MM.1S (cell line): ENCODE measurements at places on chromosomes 7 and 10.

DNA sequence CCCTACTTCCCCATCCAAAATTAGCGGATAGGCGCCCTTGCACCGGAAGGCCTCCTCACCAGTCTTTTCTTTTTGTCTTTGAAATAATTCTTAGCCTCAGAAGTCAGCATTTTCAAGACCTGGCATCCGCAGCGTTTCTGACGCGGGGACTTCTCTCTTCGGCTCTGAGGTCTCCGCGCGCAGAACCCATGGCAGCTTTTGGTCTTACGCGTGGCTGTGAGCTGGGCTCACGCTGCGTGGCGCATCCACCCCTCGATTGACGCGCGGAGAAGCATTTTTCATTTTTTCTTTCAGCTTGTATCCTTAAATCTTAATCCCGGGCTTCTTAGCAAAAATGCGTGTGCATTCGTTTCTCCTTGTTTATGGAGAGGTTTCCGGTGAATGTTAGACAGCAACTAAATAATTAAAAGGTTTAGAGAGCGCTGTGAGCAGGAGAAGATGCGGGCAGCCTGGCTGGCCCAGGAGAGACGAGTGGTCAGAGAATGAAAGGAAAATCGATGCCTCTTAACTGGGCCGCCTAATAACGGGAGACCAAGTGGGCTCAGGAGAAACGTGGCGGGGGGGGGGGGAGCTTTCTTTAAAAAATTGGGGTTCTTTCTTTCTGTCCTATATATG, 2.0 kb upstream of the GATA3 start:
- DNase-seq: no peak

GRCh38 chr10:89346405-89347254, 18.8 kb downstream of the IFIT3 start:
- no peak for DNase-seq

DNA sequence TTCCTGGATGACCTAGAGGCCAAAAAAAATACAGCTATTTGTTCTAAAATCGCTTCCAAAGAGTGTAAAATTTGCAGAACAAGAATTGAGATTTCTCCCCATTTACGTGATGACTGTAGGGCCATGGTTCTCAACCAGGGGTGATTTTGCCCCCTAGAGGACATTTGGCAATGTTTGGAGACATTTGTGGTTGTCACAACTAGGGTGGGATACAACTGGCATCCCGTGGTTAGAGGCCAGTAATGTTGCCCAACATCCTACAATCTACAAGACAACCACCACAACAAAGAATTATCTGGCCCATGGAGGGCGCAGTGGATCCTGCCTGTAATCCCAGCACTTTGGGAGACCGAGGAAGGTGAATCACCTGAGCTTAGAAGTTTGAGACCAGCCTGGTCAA, 22.8 kb upstream of the MALSU1 start:
- no peak for DNase-seq

- DNase-seq: no peak
Observed at GRCh38 chr7:111975346-111975745, 230.9 kb downstream of the DOCK4 start.

DNA sequence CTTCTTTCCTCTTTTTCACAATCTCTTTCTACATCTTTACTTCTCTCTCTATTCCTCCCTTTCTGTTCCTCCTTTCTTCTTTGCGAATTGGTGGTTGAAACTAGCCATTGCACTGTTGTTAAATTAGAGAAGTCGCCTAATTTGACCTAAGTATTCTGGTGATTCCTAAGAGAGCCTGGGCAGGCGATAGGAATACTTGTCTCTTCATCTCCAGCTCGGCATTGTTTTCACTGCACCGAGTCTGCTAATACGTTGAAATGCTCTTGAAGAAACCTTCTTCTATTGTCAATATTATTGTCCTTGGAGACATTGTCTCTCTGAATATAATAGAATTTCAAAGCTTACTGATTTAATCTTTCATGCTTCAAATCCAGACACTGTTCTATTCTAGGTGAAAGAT, 31.7 kb downstream of the KCND2 start:
- DNase-seq: no peak

GRCh38 chr7:55052081-55052480, 33.3 kb downstream of the EGFR start:
- DNase-seq: no peak

GRCh38 chr10:119658274-119658673, 7.1 kb downstream of the BAG3 start:
- no peak for DNase-seq

DNA sequence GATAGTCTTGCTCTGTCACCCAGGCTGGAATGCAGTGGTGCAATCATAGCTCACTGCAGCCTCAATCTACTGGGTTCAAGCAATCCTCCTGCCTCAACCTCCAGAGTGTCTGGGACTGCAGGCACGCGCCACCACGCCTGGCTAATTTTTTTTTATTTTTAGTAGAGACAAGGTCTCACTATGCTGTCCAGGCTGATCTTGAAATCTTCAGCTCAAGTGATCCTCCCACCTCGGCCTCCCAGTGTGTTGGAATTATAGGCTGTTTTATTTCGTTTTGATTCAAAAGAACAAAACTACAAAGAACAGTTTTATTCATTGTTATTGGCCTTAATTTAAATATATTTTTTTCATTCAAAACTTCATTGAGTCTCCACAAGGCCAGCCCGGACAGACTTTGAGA, 109.8 kb upstream of the NFE2L3 start:
- DNase-seq: no peak

DNA sequence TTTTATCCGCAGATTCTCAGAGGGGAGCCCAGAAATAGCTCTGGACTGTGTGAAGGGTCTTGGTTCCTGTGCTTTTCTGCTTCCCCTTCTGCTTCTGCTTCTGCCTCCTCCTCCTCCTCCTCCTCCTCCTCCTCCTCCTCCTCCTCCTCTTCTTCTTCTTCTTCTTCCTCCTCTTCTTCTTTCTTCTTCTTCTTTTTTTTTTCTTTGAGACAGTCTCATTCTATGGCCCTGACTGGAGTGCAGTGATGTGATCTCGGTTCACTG, 11.6 kb downstream of the PDZD7 start:
- DNase-seq: no peak

DNA sequence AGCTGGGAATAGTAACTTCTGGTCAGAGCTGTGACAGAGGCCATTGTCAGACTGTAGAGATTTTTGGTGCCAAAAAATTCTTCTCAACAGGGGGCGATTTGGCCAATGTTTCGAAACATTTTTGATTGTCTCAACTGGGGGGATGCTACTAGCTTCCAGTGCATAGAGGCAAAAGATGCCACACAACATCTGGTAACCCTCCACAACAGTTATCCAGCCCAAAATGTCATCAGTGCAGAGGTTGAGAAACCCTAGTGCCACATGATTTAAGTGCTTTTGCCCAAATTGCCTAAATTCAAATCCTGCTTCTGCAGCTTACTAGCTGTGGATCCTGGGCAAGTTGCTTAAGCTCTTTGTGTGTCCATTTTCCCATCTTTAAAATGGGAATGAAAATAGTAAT, 71.9 kb downstream of the FZD1 start:
- no peak for DNase-seq

- DNase-seq: no peak
Observed at GRCh38 chr7:1961701-1962276, 271.0 kb downstream of the MAD1L1 start.

GRCh38 chr7:70498232-70498992, 633.5 kb upstream of the GALNT17 start:
- no peak for DNase-seq

DNA sequence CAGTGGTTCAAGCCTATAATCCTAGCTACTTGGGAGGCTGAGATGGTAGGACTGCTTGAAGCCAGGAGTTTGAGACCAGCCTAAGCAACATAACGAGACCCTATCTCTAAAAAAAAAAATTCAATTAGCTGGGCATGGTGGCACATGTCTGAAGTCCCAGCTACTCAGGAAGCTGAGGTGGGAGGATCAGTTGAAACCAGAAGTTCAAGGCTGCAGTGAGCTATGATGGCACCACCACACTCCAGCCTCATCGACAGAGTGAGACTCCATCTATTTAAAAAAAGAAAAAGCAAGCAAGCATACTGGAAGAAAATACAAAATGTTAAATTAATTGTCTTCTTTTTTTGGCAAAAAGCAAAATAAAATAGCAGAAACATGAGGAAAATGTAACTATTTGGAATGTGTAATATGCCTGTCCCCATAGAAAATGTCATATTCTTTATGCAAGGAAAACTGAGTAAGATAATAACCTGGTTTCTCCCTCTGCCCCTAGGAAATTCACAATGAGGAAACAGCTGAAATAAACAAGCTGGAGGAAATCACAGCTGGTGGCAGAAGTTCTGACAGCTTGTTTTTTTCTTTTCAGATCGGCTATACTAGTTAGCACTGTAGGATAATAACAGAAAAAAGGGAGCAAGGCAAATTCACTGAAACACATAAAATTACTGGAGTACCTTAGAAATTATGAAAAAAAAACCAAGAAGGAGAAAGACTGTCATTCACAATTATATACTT, 48.5 kb downstream of the HERPUD2 start:
- no peak for DNase-seq

- DNase-seq: peak; percentile 89
Observed at GRCh38 chr7:64313740-64314491, at the start of gene ZNF736. ZNF736 (plus strand) TSS chr7:64313961; CDS start chr7:64314151, 190 bp downstream.

DNA sequence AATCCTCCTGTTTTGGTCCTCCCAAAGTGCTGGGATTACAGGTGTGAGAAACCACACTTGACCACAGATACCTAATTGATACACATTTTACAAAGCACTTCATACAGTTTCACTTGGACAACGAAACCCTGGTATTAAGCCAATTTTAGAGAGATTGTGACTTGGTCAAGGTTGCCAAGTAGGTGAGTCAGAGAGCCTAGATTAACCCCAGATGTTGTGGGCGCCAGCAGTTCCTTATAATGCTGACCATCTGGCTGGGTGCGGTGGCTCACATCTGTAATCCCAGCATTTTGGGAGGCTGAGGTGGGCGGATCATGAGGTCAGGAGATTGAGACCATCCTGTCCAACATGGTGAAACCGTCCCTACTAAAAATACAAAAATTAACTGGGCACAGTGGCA, 4.9 kb upstream of the PHKG1 start:
- DNase-seq: peak; percentile 71

DNA sequence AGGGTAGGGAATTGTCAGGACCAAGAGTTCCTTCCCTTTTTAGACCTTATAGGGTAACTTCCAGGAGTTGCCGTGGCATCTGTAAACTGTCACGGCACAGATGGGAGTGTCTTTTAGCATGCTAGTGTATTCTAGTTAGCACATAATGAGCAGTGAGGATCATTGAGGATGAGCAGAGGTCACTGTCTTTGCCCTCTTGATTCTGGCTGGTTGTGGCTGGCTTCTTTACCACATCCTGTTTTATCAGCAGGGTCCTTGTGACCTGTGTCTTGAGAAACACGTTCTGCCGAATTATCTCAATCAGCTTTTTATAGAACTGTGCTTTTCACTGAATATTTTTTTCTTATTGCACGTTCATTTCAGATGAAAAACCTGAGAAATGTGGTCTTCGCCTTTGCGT, 41.5 kb downstream of the MINPP1 start:
- DNase-seq: peak; percentile 77

- DNase-seq: no peak
Observed at GRCh38 chr10:52129410-52130178, 184.5 kb upstream of the DKK1 start.

DNA sequence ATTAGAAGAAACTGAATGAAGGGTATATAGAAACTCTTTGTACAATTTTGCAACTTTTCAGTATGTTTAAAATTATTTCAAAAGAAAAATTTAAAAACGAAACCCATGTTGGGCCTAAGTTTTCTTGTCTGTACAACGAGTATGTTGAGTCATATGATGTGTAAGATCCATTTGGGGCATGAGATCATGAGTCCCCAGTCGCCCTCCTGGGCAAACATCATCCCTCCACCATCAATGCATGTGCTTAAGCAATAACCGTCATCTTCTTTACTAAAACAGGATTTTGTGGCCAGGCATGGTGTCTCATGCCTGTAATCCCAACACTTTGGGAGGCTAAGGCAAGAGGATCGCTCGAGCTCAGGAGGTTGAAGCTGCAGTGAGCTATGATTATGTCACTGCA, 54.2 kb upstream of the CDCA7L start:
- DNase-seq: no peak

GRCh38 chr7:139899328-139899955, 70.4 kb downstream of the TBXAS1 start:
- DNase-seq: peak; percentile 78

DNA sequence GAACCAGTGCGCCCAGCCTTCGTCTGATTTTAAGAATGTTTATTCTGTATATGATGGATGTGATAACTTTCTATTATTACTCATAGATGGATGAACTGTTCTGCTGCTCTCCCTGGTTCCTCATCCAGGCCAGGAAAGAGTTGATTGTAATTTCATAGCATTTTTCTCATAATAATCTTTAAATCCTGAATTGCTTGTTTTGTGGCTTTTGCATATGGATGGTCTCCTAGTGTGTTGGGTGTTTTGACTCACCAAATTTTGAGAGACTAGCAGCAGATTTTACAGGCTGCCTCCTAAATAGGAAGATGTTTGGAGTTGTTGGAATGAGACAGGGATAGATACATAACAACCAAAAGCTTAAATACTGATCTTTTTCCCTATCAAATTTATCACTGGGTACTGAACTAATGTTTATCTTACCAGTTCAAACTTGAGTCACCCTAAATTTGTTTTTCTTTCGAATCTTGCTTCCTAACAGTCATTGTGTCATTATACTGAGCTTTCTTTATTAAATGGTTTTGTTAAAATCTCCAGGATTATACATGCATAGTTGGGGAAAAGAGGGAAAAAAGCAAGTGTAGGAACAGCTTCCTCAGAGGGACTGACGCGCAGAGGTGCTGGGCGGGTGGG, 106.0 kb upstream of the GATA3 start:
- no peak for DNase-seq

DNA sequence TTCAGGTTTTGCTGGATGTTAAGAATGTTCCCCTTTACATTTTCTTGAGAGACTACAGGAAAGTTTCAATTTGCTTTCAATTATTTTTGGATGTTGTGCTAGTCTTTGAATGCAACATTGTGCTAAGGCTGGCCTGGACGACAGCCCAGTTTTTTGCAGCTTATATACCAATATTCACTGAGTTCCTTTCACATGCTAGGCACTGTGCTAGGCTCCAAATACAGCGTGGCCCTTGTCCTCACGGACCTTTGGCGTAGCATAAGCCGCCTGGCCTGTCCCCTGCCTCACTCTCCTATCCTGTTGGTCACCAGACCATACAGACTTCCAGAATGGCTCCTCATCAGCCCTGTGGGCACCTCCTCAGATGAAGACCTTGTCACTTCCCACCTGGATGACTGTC, 19.5 kb upstream of the HSPA12A start:
- no peak for DNase-seq

GRCh38 chr7:103140685-103141084, 8.2 kb downstream of the NAPEPLD start:
- DNase-seq: no peak

DNA sequence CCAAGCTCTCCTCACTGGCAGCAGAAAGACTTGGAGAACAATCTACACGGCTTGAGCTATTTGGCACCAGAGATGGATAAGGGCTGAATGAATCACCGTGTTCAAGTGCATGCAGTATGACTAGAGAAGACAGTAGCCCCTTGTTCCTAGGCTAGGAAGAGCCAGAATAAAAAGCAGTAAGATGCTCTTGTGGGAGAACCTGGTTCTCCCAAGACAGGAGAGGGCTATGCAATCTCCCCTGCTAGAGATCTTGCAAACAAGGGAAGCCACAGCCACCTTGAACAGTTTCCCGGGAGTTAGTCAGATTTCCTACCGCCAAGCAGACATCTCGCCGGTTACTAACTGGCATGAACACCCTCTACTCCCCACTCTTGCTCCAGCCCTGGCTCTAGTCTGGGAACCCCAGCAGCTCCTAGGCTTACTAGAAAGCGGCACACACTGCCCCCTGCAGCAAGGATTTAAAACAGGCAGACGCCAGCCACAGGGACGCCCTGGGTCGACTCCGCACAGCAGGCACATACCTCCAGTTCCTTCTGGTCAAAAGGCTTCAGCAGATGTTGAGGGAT, 107.3 kb downstream of the SMURF1 start:
- no peak for DNase-seq

GRCh38 chr7:130207033-130207432, 627 bp upstream of the SSMEM1 start:
- no peak for DNase-seq
